ENCODE measurements at places on chromosomes 7 and 10.

- no peak for DNase-seq
Observed at GRCh38 chr10:100014071-100014762, 4.5 kb upstream of the DNMBP start.

DNA sequence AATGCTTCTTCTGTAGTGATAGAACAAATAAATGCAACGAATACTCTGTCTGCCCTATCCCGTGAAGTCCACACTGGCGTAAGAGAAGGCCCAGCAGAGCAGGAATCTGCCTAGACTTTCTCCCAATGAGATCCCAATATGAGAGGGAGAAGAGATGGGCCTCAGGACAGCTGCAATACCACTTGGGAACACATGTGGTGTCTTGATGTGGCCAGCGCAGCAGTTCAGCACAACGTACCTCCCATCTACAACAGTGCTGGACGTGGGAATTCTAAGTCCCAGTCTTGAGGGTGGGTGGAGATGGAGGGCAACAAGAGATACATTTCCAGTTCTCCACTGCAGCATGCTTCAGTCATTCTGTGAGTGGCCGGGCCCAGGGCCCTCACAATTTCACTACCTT, 45.8 kb downstream of the FIGNL1 start:
- DNase-seq, result no peak

GRCh38 chr10:110274647-110275046, 30.1 kb downstream of the SMNDC1 start:
- DNase-seq, result no peak

GRCh38 chr10:113415246-113415645, 137.6 kb upstream of the HABP2 start:
- DNase-seq, result no peak

DNA sequence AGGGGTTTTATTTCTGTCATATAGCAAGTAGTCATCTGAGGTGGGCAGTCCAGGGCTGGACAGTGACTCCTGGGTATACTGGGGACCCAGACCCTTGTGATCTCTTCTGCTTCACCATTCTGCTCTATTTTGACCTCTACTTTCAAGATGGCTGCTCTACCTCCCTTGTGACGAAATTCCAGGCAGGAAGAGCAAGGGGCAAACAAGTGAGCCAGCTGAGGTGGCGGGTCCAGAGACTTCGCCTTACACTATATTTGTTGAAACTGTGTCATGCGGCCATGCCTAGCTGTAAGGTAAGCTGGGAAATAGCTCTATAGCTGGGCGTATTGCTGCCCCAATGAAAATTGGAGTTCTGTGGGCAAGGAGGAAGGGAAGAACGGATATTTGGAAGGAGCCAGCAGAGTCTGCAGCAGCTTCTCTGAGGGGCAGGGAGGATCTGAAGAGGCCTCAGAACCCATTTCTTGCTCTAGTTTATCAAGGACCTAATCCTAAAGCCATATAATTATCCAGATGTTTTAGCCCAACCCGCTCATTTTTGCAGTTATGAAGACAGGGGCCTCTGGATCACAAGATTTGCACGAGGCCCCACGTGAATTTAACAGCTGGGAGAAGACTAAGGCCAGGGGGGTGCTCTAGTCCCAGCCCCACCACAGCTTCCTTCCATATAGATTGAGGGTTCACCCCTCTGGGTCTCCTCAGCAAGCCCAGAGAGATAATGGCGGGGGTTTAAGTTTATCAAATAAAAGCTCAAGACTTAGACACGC, 7.7 kb upstream of the CPA1 start:
- DNase-seq, result no peak

- DNase-seq, result no peak
Observed at GRCh38 chr10:64859911-64860310, 1338.7 kb downstream of the REEP3 start.

DNA sequence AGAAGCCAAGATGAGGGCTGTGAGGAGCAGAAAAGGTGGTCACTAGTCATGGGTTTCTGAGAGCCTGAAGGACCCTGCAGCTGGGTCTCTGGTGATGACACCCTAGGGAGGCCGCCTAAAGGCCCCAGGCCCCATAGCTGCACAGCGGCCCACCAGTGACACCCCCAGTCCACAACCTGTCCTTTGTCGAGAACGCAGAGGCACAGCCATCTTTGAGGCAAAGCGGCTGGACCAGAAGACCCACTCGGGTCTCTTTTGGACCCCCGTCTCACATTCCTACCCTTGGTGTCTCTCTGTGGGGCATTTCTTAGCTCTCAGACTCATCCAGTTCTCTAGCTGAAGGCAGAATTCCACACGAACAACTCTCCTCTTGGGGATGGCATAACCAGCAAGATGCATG, 18.8 kb downstream of the JCAD start:
- DNase-seq, result no peak

Measured in stimulated activated CD4-positive, alpha-beta T cell treated with anti-CD3 and anti-CD28 coated beads, Interleukin-15, amount 100 ng/mL, for 1 hour (primary cell).